ENCODE measurements at places on chromosomes 7 and 10.

- no peak for DNase-seq
- no peaks in the 10 kb centered on the region for H3K4me1 ChIP-seq
- peak overlapping the region; percentile 90 for H3K4me3 ChIP-seq
- H3K27ac ChIP-seq: peak overlapping the region; percentile 62
Observed at GRCh38 chr10:80407812-80408241, 524 bp upstream of the PRXL2A start.

DNA sequence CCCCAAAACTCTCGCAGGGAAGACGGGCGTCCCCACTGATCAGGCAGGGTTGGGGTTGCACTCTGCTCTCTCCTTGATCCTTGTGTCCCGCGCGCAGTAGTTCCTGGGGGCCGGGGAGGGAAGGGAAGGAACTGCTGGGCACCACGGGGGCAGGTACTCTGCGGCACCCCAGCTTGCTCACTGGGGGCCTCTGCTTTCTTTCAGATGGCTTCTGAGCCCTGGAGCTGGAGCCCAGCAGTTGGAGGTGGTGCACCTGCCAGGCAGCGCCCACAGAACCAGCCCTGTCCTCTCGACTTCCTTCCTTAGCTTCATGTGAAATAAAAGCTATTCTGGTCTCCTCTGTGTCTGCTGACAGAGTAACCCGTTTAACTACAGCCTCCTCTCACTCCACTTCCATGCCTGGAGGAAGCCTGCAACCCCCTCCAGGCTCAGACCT is 12.2 kb downstream of the PLAC9 start:
- H3K4me1 ChIP-seq: peaks cover 15% of the 10 kb centered on the region
- H3K27me3 ChIP-seq: no peaks in the 10 kb centered on the region
- peaks cover 9% of the 10 kb centered on the region for H3K36me3 ChIP-seq
- no peak overlapping the region for H3K4me3 ChIP-seq
- peak overlapping the region; percentile 54 for H3K27ac ChIP-seq
- DNase-seq: no peak

DNA sequence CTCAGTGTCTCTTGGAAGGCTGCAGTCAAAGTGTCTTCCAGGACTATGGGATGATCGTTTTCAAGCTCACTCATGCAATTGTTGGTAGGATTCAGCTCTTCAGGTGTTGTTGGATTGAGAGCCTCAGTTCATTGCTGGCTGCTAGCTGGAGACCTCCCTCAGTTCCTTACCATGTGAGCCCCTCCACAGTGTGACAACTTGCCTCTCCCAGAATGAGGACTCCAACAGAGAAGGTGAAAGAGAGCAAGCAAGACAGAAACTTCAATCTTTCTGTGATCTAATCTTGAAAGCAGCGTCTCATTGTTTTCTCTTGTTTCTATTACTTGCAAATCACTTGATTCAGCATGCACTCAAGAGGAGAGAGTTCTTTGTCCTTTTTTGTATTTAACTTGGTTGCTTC is 22.5 kb downstream of the MGAM start:
- no peaks in the 10 kb centered on the region for H3K27me3 ChIP-seq
- H3K27ac ChIP-seq: no peak overlapping the region
- no peak for DNase-seq
- H3K36me3 ChIP-seq: no peaks in the 10 kb centered on the region
- no peak overlapping the region for H3K4me3 ChIP-seq
- H3K4me1 ChIP-seq: no peaks in the 10 kb centered on the region

DNA sequence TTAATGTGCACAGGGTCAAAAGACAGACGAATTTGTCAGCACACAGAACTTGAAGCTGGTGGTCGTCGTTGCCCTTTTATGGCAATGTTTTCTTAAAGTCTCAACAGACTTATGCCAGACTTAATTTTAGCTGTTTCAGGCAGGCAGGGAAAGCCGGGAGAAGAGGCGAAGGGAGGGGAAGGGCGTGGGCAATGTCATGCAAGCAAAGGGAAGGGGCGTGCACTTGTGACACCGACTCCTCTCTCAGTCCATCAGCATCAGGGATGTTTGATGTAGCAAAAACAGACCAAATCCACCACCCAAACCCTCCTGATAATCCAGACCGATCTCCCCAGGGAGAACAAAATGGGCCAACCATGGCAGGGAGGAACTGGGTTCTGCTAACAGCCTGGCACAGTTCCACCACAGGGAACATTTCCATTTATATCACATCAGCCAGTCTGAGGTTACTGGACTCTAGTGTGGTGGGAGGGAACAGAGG is 118.1 kb upstream of the RHEB start:
- no peaks in the 10 kb centered on the region for H3K36me3 ChIP-seq
- peak overlapping the region; percentile 80 for H3K27ac ChIP-seq
- H3K27me3 ChIP-seq: no peaks in the 10 kb centered on the region
- H3K4me3 ChIP-seq: peak overlapping the region; percentile 11
- DNase-seq: peak; percentile 80

DNA sequence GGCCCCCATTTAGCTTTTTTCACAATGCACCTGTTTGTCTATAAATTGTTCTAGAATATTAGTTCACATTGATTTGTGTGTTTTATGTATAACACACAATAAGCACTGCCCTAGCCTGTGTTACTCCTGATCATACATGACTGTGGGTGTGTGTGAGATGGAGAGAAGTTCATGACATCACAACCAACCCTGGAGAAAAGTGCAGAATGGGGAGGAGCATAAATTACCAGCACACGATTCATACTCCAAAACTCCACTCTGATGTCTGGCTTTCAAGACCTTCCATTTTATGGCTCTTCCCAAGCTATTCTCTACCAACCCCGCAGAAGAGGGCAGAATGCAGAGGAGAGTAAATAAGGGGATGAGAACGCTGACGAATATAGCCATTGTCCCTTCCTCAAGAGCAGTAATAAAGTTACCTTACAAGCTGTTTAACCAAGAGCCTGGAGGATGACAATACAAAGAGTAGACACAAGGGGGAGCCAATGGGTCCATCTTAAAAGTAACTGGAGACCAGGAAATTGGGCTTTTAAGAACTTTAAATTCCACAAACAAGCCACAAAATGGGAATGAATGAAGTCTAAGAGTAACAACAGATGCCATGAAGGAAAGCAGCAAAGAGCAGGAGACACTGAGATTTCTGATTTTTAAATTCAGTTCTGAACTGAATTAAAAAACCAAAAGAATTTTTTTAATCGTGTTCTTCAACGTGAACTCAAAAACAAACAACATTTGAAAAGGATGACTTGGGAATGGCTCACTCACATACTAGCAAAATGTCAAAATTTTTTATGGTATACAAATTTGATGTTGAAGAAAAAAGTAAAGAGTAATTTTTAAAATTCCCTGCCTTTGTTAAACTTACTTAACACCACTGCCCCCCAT is 159.6 kb downstream of the PARD3 start:
- no peak overlapping the region for H3K4me3 ChIP-seq
- no peaks in the 10 kb centered on the region for H3K36me3 ChIP-seq

GRCh38 chr7:127879436-127879835 is 151.8 kb downstream of the LRRC4 start:
- H3K27me3 ChIP-seq: no peaks in the 10 kb centered on the region
- H3K4me1 ChIP-seq: no peaks in the 10 kb centered on the region
- H3K4me3 ChIP-seq: no peak overlapping the region
- DNase-seq: no peak

- no peak overlapping the region for H3K27ac ChIP-seq
- H3K4me1 ChIP-seq: no peaks in the 10 kb centered on the region
- H3K36me3 ChIP-seq: no peaks in the 10 kb centered on the region
- H3K27me3 ChIP-seq: no peaks in the 10 kb centered on the region
- no peak overlapping the region for H3K4me3 ChIP-seq
- DNase-seq: no peak
Observed at GRCh38 chr7:32765185-32765584, 126.4 kb downstream of the KBTBD2 start.

DNA sequence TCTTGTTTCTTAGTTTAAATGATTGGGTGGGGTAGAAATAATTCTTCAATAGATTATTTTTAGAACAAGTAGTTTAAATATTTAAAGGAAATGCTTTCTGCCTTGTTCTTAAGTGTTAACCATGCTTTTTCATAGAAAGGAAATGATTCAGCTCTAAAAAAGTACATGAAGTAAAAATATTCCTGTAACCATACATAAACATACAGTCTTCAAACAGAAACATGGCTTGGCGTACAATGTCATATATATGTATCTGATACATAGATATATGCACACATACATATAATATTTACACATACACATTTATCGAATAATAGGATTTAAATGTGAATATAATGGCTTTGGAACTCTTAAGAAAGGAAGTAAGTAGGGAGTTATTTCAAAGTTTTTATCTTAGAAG is 84.4 kb downstream of the RUNDC3B start:
- no peaks in the 10 kb centered on the region for H3K36me3 ChIP-seq
- no peak overlapping the region for H3K4me3 ChIP-seq
- no peak overlapping the region for H3K27ac ChIP-seq

GRCh38 chr7:40969641-40970040 is 733.2 kb downstream of the INHBA start:
- no peak overlapping the region for H3K4me3 ChIP-seq
- no peaks in the 10 kb centered on the region for H3K36me3 ChIP-seq
- H3K27me3 ChIP-seq: no peaks in the 10 kb centered on the region
